ENCODE measurements at places on chromosomes 2 and 18.

GRCh38 chr2:33673937-33674336, 74.8 kb upstream of the FAM98A start:
- no peak for DNase-seq

GRCh38 chr2:221103930-221104329, 468.2 kb downstream of the EPHA4 start:
- no peak for DNase-seq

GRCh38 chr2:195108182-195108581, 548.8 kb upstream of the SLC39A10 start:
- no peak for DNase-seq

DNA sequence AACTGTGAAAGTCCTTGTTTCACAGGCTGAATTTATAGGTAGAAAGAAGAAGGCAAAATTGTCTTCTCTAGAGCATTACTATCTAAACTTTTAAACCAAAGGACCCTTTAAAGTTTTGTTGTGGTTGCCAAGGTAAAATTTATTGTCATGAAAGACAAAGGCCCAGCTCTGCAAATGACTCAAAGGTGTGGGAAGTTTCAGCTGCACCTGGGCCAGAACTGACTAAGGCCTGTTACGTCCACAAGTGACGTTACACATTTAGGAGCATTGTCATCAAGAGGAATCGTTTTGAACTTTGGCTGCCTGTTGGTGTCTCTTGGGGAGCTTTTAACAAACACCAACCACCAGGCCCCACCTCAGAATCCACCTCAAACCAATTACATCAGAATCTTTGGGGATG, 8.1 kb upstream of the DSC3 start:
- no peak for DNase-seq

- no peak for DNase-seq
Measured at GRCh38 chr2:29397713-29398112, 282.5 kb downstream of the CLIP4 start.

GRCh38 chr2:240647503-240648154, 22.3 kb downstream of the GPR35 start:
- DNase-seq: no peak

- DNase-seq: no peak
Measured at GRCh38 chr2:108165729-108166128, 74.0 kb upstream of the SULT1C3 start.

- DNase-seq: no peak
Measured at GRCh38 chr2:54691445-54692135, 31.9 kb upstream of the EML6 start.

- no peak for DNase-seq
Measured at GRCh38 chr2:160076241-160076640, 13.8 kb upstream of the PLA2R1 start.

GRCh38 chr2:88735853-88736252, 44.4 kb downstream of the RPIA start:
- no peak for DNase-seq
